ENCODE measurements at places on chromosomes 2 and 18.

GRCh38 chr18:13530879-13531387, 195.4 kb downstream of the FAM210A start:
- no peak for DNase-seq

DNA sequence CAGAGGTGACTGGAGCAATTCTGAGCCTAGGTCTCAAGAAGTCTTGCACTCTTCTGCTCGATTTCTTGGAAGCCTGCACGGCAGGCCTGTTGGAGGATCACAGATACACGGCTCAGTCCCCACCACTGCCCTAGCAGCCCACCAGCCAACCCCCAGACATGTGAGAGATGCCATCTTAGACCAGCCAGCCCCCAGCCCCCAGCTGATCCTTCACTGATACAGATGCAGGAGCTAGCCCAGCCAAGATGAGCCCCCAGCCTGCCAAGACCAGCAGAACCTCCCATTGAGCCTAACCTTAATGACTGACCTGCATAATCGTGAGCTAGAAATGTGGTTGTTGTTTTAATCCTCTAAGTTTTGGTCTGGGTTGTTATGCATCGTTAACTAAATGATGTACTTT, 47.5 kb downstream of the INHBB start:
- peak; percentile 3 for DNase-seq

DNA sequence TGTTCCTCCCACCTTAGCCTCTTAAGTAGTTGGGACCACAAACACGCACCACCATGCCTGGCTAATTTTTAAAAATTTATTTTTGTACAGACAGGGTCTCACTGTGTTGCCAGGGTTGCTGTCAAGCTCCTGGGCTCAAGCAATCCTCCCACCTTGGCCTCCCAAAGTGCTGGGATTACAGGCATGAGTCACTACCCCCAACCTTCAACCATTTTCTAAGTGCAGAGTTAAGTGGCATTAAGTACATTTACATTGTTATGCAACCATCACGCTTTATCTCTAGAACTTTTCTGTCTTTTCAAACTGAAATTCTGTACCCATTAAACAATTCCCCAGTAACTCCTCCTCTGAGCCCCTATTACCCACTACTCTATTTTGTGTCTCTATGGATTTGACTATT, 45.9 kb upstream of the AFF3 start:
- DNase-seq = no peak

DNA sequence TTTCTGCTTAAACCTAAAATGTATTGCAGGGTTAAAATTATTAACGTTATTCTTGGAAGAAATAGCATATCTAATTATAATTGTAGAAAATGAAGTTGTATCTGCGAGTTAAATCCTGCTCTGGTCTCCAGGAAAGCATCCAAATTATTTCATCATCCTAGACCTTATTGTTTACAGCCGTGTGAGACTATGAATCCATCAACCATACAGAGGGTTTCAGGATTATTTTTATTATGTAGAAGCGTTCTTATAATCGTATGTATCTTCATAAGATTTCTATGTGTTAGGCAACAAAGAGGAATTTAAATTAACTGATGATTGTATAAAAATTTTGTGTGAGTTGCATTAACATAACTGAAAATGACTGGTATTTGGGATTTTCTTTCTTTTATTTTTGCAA, 14.5 kb upstream of the DSC3 start:
- DNase-seq = no peak

DNA sequence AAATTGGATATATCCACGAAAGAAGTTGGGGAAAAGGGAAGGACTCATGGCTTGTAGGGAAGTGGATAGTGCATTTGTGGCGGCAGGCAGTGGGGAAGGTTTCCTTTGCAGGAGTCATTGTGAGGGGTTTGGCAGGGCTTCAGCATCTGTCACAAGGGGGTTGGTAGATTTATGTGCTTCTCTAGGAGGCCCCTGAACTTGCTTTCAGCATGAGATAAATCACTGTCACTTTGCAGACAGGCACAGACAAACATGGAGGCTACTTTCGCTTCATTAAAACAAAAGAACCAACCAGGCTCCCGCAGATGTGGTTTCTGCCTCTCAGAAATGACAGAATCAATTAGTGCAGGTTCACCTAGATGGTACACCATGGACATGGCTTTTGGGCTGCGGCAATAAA, 340.7 kb downstream of the TGIF1 start:
- DNase-seq = no peak

- DNase-seq = no peak
Observed at GRCh38 chr18:63206433-63207142, 113.0 kb downstream of the BCL2 start.
